NCI-H1694 (cell line): ENCODE measurements at places on chromosomes 1 and 21.

DNA sequence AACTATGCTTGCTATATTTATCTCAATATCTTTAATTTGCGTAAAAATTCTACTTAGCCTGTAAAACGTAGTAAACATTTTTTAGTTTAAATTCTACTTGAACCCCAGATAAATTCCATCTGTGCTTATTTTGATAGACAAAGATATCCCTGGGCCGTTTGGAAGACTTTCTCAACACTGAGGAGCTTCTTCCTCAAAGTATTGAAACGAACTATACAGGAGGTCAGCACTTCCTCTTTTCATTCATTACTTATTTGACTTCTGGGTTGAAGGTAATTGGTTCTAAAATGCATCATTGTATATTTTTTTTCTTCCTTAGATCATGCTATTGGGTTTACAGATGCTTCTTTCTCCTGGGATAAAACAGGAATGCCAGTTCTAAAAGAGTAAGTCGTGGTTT is 74.7 kb downstream of the HSPA13 start:
- DNase-seq = no peak

DNA sequence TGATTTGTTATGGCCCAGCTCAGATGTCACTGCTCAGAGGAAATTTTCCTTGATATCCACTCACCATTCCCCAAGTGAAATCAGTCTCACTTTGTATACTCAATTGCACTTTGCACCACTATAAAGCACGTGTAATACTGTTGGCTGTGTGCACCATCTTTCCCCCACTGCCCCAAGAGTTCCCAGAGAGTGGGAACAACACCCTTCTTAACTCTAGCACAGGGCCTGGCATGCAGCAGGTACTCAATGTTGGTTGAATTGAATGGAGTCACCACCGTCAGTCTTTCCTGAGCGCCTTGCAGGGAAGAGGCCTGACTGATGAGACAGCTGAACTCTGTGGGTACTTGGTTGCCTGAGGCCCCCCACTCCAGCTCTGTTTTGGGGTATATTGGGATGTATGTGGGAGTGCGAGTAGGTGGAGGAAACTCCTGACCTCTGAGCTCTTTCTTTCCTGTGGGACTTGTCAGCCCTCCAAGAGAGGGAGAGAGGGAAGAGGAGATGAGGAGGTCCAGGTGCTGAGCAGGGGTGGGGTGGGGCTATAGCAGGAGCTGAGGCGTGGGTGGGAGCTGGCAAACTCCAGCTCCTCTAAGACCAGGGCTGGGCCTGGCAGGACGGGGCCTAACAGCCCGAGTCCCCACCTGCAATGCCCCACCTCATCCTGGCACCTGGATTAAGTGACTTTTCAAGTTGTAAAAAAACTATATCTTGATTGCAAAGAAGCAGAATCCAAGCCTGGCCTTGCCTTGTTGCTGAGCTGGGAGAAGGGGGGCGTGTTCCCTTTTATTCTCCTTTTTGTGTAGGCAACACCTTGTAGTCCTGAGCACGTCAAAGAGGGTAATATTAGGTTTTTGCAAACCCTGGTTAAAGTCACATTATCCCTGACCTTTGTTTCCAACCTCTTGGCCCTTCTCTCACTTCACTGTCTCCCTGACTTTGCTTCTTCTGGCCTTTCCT is 19.4 kb upstream of the WASF2 start:
- no peak for DNase-seq

DNA sequence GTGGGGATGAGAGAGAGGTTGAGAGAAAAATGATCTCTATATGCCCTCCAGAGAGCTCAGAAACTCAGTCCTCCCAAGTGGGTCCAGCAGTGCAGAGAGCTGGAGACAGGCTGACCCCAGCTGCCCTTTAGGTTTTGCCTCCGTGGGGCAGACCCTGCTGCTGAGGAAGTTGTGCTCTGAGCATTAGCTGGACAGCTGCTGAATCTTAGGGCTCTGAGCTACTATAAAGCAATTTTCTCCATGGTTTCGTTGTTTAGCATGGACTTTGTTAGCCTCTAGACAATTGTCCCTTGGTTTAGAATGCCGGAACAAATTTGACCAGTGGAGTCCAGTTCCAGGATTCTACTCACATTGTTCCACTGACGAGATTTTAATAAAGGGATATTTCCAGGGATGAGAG is 22.1 kb downstream of the BATF3 start:
- DNase-seq = no peak

GRCh38 chr21:41133874-41134522 is 34.0 kb upstream of the BACE2 start:
- no peak for DNase-seq
